ENCODE measurements at places on chromosomes 3 and 15.

- DNase-seq = no peak
Observed at GRCh38 chr3:84224262-84224661, 734.5 kb upstream of the CADM2 start.

- peak; percentile 31 for DNase-seq
Observed at GRCh38 chr3:44323341-44323955, 15.1 kb upstream of the TCAIM start.

DNA sequence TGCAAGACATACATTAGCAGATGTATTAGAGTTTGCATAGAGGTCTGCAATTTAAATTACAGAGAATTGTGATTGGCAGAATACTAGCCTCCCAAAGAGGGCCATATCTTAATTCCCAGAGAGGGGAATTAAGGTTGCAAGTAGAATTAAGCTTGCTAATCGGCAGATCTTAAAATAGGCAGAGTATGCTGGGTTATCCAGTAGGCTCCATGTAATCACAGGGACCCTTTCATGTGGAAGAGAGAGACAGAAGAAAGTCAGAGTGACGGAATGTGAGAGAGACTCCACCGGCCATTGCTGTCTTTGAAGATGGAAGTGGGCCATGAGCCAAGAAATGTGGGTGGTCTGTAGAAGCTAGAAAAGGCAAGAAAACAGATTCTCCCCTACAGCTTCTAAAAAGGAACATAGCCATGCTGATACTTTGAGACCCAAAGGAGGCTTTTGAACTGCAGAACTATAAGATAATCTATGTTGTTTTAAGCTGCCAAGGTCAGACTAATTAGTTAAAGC, 38.8 kb downstream of the IMPG2 start:
- DNase-seq = no peak

- no peak for DNase-seq
Observed at GRCh38 chr3:54206874-54207273, 84.5 kb downstream of the CACNA2D3 start.

DNA sequence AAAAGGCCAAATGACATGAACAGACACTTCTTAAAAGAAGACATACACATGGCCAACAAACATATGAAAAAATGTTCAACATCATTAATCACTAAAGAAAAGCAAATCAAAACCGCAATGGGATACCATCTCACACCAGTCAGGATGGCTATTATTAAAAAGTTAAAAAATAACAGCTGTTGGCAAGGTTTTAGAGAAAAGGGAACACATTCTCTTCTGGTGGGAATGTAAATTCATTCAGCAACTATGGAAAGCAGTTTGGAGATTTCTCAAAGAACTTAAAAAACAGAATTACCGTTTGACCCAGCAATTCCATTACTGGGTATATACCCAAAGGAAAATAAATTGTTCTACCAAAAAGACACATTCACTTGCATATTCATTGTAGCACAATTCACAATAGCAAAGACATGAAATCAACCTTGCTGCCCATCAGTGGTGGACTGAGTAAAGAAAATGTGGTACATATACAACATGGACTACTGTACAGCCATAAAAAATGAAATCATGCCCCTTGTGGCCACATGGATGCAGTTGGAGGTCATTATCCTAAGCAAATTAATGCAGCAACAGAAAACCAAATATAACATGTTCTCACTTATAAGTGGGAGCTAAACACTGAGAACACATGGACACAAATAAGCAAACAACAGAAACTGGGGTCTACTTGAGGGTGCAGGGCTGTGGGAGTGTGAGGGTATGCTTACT, 190.7 kb upstream of the MCTP2 start:
- no peak for DNase-seq

DNA sequence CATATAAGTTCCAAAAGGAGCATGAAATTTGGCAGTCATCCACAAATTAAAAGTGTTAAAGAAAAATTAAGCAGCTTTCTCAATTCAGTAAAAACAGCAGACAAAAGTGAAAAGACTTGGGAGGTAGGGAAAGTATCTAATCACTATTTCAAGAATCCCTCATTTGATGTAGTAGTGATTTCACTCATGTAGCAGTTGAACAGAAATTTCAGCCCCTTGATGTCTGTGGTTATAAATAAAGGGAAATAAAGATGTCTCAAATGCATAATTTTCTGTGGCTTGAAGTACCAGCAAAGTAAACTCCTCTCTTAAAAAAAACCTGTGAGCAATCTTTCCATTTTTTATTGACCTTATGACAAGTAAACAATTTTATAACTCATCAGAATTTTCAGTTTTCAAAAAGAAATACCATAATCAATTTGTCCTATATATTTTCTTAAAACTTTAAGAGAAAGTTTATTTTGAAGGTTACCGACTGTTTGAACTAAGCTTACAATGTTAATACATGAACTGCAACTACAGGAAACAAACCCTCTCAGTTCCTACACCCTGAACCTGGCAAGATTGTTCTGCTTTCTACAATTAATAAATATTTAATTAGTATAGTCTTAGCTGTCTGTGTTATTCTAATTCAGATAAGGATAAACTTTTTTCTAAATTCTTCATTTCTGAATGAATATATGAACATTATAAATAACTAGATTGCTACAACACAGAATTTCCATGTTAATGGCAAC, 94.2 kb downstream of the CBLB start:
- DNase-seq = no peak

DNA sequence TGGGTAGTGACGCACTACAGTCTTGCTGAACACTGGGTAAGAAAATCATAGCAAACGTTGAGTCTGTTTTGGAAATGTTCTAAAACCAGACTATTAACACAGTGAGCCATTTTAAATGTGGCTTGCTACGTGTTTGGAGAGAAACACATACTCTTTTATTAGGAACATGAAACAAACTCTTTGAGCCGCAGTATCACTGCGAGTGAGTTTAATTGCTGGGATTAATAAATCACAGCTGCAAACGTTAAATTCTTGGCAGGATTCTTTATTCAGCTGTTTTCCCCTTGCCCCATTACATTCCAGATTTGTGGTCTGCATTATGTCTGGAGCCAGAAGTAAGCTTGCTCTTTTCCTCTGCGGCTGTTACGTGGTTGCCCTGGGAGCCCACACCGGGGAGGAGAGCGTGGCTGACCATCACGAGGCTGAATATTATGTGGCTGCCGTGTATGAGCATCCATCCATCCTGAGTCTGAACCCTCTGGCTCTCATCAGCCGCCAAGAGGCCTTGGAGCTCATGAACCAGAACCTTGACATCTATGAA, 33.6 kb downstream of the BTD start:
- no peak for DNase-seq

- DNase-seq = no peak
Observed at GRCh38 chr3:170301405-170301804, 56.1 kb upstream of the SKIL start.

GRCh38 chr3:150351398-150351797, 56.7 kb upstream of the TSC22D2 start:
- DNase-seq = no peak

GRCh38 chr15:83094583-83094982, 12.9 kb upstream of the TM6SF1 start:
- no peak for DNase-seq

DNA sequence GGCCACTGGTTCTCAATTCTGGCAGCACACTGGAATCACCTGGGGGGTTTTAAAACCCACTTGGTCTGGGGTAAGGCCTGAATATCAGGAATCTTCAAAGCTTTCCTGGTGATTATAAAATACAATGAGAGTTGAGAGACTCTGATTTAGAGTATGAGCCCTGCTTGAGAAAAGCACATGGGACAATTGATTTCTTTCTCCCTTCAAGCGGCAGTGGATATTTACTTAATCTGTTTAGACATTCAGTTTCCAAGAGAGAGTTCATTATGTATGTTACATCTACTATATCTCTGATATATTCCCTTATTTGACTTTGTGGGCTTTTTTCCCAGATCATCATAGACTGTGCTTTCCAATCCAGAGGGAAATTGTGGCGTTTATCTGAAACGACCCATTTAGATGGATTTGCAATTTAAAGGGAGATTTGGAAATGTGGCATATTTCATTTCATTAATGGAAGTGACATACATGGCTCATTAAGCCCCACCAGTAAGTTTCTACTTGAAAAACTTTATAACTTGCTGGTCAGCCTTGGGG, 171.2 kb upstream of the PFN2 start:
- no peak for DNase-seq

- DNase-seq = peak; percentile 12
Observed at GRCh38 chr15:90300988-90301706, 35.7 kb downstream of the NGRN start.

DNA sequence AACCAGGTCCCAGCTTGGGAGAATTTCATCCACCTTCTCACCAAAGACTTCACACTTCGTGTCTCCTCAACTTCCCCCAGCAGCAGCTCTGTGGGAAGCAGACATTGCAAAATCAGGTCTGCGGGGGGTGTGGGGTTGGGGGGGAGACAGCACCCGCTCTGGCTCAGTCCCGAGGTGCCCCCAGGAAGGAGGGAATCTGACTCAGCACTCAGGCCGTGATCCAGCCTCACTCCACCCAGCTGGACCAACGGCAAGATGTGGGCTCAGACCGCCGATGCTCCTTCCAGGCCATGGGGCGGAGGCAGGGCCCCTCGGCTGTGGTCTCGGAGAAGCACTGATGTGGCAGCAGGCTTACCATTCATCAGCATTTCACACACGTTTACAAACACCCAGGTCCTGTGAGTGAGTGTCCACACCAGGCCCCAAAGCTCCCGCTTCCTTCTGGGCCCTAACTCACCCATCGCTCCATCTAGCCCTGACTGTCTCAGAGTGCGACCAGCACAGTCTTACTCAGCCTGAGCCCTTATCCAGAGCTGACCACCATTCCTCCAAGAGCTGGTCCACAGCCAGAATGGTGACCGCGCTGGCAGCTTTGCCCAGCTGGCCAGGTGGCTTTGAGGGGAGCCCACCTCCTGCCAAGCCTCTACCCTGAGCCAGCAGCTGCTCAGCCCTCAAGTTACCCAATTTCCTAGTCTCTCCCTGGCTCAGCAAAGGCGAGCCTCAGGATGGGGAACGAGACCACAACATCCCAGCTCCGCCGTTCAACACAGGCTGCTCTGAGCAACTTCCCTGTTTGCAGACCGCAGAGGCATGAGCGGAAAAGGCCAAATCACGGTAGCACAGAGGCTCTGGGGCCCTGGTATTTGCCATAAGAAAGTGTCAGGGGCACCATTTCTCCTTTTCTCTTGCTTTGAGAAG, 3.3 kb downstream of the STAB1 start:
- DNase-seq = no peak

GRCh38 chr3:106609666-106610301, 741.0 kb upstream of the CBLB start:
- peak; percentile 56 for DNase-seq

DNA sequence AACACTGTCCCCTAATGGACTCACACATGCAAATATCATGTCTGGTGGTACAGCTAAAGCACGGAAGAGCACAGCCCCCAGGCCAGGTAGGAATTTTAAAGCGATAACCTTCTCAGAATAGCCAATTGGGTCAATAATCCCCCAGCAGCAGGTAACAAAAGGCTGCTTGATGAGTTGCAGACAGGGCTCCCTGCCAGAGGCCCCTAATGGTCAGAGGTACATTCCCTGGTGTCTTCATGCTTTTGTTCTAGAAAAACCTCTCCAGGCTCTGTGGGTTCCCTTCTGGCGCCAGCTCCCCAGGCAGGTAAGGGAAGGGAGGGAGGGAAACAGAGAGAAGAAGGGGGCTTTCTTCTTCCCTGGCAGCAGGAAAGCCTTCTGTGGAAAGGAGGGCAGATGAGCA, 43.4 kb upstream of the PRTG start:
- DNase-seq = no peak

GRCh38 chr3:197454014-197454413, 101.8 kb downstream of the BDH1 start:
- no peak for DNase-seq

DNA sequence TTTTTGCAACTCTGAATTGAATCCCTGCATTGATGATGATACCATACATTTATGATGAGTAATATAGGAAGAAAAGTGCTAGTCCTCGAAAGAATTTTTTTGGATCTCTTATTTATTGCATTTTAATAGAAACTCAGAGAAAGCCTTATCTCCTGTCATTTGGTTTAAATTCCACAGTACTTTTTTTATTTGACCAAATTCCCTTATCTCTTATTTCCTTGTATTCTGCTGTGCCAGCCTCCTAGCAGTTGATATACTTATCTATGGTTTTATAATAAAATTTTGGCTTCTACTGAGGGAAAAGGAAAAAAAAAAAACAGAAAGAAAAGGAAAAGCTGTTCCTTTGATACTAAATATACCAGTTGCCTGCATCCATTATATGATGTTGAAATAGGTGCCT, 535.1 kb upstream of the NR2F2 start:
- no peak for DNase-seq

DNA sequence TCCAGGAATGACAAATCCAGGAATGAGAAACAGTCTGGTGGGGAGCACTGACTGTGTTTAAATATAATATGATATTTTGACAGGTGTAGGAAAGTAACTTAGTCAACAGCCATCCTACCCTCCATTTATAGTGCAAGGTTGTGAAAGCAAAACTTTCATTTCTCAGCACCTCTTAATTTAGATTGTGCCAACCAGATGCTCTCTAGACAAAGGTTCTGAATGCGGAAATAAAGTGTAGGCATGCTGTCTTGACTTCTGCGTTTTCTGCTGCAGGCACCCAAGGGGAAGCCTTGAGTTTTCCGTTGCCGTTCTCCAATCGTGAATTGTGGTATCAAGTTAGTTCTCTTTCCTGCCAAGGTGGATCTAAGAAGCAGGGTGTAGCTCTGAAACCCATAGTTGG, 261.9 kb upstream of the SUCLG2 start:
- DNase-seq = no peak

DNA sequence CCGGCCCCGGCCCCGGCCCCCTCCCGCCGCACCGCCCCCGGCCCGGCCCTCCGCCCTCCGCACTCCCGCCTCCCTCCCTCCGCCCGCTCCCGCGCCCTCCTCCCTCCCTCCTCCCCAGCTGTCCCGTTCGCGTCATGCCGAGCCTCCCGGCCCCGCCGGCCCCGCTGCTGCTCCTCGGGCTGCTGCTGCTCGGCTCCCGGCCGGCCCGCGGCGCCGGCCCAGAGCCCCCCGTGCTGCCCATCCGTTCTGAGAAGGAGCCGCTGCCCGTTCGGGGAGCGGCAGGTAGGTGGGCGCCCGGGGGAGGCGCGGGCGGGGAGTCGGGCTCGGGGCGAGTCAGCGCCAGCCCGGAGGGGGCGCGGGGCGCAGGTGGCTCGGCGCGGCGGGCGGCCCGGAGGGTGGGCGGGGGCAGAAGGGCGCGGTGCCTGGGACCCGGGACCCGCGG, 352 bp downstream of the CHRD start:
- DNase-seq = no peak

GRCh38 chr3:185270262-185270955, 16.6 kb upstream of the EHHADH start:
- DNase-seq = no peak

- no peak for DNase-seq
Observed at GRCh38 chr15:67575039-67575502, 32.6 kb downstream of the MAP2K5 start.

Data from stimulated activated CD4-positive, alpha-beta T cell treated with anti-CD3 and anti-CD28 coated beads, Interleukin-2, amount 100 ng/mL, for 4 hours (primary cell).